ENCODE measurements at places on chromosomes 2 and 18. TPM values are rescaled to one million over a fixed set of nuclear protein-coding genes. Genes with fewer than 3 reads are reported as not detected.

GRCh38 chr2:54750040-54750439 is 26.6 kb downstream of the EML6 start:
- no peak for DNase-seq

- no peak for DNase-seq
These were observed 27.3 kb downstream of the LAMA3 start for GRCh38 chr18:23716516-23716915.

The CCDC178 gene
- total RNA-seq: not detected

The SULT1C4 gene
- not detected for total RNA-seq

DNA sequence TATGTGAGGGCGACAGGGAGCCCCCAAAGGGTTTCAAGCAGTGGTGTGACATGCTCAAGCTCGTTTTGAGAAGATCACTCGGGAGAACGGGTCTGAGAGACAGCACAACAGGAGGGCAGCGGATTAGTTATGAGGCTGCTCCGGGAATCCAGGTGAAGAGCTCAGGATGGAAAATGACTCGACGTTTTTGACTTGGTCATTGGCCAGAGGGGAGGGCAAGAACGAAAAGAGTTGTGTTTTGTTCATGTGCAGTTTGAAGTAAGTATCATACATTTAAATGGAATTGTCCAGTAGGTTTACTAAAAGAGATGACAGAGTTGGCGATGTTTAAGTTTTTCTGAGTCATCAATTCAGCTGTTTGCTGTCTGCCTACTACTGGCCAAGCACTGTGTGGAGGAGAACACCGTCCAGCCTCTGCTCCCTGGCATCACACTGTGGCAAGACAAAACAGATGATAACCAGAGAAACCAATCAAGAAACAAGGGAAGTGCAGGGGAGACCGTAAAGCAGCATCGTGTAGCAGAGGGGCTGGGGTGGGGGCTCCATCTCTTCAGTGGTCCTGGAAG is 25.3 kb upstream of the ANXA4 start:
- DNase-seq: no peak

The LYPD1 gene
- not detected for total RNA-seq

DNA sequence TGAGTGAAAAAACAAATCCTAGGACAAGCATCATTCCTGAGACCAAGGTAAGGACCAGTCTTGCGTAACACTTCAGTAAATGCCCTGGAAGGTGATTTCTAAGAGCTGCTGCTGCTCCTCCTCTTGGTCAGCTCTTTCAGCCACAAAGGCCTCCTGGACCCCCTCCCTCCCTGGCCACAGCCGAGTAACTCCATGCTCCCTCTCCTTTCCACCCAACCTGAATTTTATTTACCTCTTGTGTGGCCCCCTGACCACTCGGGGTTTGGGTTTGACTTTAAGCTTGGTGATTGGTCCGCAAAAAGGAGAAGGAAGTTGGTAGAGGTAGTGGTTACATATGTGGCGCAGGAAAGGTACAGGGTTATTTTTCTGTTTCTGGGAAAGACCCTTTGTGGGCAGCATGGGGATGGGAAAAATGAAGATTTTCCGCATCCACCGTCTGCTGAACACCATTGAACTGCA is 9.2 kb downstream of the HTRA2 start:
- DNase-seq: no peak

The LOXHD1 gene
- not detected for total RNA-seq

DNA sequence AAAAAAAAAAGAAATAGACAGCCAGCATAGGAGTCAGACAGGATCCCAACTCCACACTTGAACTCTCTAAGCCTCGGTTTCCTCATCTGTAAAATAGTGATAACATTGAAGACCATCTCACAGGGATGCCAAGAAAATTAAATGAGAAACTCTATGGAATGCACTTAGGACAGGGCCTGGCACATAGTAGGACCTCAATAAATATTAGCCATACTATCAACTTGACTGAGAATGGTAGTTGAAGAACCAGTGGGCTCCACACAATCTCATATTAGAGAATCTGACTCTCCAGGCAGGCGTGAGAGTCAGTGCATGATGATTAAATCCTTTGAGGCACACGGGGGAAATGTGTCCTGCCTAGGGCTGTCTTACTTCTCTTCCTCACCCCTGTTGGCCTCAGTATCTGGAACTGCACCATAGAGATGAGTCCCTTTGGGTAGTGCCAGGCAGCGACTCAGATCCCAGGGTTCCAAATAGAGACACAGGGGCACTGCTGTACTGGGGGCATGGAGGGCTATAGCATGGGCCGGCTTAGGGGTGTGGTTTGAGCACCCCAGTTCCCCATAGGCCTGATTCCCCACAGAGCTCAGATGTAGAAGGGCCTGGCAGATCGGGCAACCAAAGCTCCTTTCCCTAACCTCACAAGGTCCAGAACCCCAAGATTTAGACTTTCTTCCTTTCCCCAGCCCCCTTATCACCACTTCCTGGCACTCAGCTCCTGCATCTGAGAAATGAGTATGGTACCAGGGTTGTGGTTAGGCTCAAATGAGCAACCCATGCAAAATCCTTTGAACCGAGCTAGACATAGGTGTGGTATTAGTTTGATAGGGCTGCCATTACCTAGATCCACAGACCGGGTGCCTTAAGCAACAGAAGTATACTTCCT is 51.3 kb upstream of the CAB39 start:
- no peak for DNase-seq

DNA sequence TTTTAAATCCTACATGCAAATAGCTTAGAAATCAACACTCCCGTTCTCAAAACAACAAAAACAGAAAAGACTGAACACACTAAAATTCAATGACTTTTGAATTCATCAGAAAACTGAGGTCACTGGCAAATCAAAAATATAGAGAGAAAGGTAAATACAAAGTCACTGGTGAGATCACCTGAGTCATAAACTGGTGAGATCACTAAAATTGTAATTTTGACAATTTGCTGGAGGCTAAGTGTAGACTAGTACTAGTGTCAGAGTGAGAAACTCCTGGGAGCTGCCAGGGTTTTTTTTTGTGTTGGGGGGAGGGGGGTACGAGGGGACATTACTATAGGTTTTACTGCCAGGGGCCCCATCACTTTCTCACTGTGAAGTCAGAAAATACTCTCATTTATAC is 1876.0 kb upstream of the CELF4 start:
- DNase-seq: no peak

GRCh38 chr2:45406621-45407020 is 204.4 kb downstream of the SRBD1 start:
- no peak for DNase-seq

DNA sequence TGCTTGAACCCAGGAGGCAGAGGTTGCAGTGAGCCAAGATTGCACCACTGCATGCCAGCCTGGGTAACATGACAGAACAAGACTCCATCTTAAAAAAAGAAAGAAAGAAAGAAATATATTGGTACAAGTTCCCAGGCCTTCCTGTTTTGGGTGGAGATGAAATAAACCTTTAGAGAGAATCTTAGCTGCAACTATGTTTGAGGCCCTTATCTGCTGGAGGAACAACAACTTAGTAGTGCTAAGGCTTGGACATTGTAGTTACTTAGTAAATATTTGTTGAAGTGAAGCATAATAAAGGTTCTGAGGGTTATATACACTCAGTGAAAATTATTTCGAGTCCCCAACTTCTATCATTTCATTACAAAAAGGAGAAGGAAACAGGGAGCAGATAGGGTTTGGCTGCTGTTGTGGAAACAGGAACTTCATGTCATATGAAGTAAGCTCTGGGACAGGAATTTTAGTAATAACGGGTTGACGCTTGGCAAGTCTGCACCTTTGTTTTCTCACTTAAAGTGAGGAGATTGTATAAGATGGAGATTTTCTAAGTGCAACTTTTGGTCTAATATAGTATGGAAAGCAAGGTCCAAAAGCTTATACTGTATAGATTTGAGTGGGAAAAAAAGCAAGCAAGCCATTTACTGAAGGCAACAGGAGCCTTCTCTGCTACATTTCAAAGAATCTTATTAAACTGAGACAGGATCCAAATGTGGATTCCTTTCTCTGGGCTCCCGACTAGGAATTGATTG is 40.0 kb upstream of the AGPS start:
- DNase-seq: no peak

DNA sequence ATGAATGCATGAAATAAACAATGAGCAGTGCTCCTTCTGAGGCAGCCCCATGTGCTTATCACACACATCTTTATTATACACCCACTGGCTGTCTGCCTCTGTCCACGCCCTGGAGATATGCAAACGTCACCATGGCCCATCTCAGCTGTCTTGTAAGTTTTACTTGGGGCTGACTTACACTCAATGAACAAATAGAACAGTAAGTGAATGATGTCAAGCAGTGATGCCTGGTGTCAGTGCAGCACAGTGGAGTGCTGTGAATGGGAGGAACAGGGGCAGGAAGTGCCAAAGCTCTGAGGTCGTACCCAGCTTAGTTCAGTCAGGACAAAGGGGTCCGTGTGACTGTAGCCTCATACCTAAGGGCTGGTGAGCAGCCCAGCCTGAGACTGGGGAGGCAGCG is 659.5 kb upstream of the HS6ST1 start:
- no peak for DNase-seq

DNA sequence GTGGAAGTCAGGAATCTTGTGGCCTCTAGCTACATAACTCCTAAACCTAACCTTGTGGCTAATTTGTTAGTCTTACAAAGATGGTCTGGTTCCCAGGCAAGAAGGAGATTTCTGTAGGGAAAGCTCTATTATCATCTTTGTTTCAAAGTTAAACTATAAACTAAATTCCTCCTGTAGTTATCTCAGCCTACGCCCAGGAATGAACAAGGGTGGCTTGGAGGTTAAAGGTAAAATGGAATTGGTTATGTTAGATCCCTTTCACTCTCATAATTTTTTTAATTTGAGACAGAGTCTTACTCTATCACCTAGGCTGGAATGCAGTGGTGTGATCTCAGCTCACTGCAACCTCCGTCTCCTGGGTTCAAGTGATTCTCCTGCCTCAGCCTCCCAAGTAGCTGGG is 24.6 kb upstream of the PDK1 start:
- DNase-seq: no peak

GRCh38 chr2:154370873-154371272 is 327.6 kb upstream of the KCNJ3 start:
- DNase-seq: no peak

GRCh38 chr2:12923907-12924610 is 207.3 kb downstream of the TRIB2 start:
- DNase-seq: no peak

DNA sequence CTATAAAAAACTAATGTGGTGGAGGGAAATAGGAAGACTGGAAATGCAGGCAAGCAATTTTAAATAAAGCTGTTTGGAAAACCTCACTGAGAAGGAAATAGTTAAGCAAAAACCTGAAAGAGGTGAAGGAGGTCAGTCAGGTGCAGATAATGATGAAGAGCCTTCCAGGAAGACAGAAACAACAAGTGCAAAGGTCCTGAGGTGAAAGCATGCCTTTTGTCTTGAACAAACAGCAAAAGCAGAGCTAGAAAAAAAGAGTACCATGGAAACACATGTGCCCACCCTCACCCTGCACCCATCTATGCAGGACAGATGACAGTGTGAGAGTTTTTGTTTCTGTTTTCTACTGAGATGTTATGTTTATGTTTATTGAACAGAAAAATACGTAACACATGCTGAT is 8.1 kb upstream of the ZBTB14 start:
- no peak for DNase-seq

GRCh38 chr2:199932312-199932855 is 21.3 kb downstream of the C2orf69 start:
- DNase-seq: no peak

The NPHP1 gene
- total RNA-seq: 1.6 TPM

The TUBB8B gene
- not detected for total RNA-seq

DNA sequence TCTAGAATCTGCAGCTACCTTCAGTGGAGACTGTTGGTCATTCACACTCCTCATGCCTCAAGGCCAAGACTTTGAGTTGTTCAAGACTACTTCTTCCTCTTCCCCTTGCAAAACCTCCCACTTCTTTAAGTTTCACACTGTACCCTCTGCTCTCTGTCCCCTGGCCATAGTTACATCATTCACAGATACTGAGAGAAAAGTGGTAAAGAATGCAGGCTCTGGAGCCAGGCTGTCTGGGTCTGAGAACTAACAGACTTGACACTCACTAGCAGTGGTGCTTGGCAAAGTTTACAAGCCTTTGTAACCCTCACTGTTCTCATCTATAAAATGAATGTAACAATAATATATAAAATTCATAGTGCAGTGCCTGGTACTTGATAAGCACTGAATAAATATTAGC is 61.8 kb downstream of the CDH20 start:
- no peak for DNase-seq

The SPATA3 gene
- total RNA-seq: not detected

- DNase-seq: no peak
These were observed 260.9 kb upstream of the CWC22 start for GRCh38 chr2:180268006-180268405.

DNA sequence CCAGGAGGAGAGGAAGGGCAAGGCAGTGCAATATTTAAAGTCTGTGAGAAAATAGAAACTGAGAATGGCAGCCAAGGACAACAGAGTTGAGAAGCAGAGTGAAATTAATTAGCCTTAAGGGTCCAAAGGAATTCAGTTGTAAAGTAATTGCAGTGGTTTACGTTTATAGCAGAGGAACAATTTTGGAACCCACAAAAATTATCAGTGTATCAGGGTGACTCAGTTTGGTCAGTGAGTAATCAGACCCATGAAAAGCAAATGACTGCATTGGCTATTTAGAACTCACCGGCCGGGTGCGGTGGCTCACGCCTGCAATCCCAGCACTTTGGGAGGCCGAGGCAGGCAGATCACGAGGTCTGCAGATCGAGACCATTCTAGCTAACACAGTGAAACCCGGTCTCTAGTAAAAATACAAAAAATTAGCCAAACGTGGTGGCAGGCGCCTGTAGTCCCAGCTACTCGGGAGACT is 245.8 kb upstream of the SLC39A10 start:
- DNase-seq: no peak

GRCh38 chr2:168602846-168603401 is 146.9 kb downstream of the CERS6 start:
- DNase-seq: no peak

The PDCD1 gene
- total RNA-seq: 3.5 TPM

DNA sequence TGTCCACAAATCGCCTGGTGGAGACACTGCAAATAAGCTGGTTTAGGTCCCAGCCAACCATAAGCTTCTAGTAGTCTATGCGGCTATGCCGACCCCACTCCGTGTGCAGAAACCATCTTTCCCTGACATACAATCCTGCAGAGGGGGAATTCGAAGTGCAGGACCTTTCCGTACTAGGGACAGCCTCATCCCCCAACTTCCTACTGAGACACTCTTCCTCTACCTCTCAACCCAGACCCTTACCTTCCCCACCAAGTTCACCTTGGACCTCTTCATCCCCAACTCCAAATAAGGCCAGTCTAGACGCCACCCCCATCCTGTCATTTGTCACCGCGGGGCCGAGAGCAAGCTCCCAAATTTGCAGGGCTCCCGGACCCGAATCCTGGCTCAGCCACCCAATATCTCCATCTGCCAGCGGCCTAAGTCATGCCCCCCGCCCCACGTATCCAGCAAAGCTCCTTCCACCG is 496 bp downstream of the SUCLG1 start:
- no peak for DNase-seq

- DNase-seq: peak; percentile 57
These were observed at the start of gene MYO5B for GRCh38 chr18:50194631-50195532. TSS of gene MYO5B (minus strand) at chr18:50195147. CDS start at chr18:50194793, 354 bp downstream.

The POTEC gene
- not detected for total RNA-seq

- no peak for DNase-seq
These were observed 145.2 kb downstream of the GALNT3 start for GRCh38 chr2:165648801-165649200.
